ENCODE measurements at places on chromosomes 5 and 9.

GRCh38 chr5:178428341-178429155, 161.6 kb downstream of the COL23A1 start:
- no peak for DNase-seq

DNA sequence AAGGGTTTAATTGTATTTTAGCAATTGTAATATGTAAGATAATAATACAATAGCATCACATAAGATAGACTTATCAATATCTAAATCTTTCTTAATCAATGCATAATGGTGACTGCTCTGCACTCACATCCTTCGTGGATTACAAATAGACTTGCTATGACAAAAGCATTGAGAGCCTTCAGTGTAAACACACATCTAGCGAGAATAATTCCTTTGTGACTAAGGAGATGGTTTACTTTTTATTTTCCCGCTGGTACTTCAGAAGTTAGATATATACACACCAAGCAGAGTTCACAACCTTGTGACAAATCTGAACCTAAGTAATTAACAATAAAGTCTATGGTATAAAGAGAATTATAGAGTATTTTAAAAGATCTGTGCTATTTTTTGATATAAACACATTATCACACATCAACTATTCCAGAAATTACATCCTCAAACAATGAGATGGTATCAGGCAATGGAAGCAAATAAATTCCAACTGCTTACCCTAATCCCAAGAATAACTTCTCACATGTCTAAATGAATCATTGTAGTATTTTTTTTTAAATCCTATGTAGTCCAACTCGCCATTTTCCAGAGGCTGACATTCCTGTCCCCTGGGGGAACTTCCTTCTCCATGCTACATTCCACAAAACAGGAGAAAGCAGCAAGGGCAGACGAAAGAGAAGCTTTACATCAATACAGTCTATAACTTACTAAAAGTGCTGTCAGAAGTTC, 51.2 kb downstream of the MAPKAP1 start:
- DNase-seq = no peak

- DNase-seq = no peak
These were observed 231.3 kb downstream of the ATPSCKMT start for GRCh38 chr5:10018201-10019069.

GRCh38 chr5:158995694-158996173, 104.0 kb downstream of the EBF1 start:
- DNase-seq = no peak

- no peak for DNase-seq
These were observed 322.1 kb upstream of the SLC30A5 start for GRCh38 chr5:68771732-68772131.

DNA sequence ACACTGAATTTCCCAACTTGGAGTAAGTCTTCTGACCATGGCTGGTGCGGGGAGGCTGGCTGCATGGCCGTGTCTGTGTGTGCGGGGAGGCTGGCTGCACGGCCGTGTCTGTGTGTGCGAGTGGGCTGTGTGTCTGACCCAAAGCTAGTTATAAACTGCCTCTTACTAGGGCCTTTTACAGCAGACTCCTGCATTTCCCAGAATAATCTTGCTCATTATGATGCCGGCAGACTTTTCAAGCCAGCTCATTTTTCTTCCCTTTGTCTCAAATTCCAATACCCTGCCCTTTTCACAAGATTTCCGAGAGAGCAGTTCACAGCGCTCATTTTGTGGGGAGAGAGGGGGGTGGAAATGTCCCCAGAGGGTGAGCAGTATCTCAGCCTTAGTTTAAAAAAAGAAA, 470.7 kb upstream of the BRINP1 start:
- no peak for DNase-seq

DNA sequence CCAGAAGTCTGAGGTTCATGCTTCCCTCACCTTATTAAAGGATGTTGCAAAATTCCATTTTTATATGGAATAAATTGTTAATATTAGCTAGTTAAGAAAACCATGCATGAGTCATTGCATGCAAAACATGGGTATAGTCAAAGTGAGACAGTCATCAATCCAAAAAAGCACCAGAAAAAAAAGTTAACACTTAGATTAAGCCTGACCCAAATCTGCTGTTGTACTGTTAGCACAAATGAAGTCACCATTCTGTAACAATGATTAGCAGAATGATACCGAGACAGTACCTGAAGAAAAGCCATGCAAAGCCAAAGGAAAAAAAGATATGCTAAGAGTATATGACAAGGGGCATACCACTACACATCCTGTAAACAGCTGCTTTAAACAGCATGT, 49.5 kb downstream of the PKD2L2 start:
- no peak for DNase-seq

DNA sequence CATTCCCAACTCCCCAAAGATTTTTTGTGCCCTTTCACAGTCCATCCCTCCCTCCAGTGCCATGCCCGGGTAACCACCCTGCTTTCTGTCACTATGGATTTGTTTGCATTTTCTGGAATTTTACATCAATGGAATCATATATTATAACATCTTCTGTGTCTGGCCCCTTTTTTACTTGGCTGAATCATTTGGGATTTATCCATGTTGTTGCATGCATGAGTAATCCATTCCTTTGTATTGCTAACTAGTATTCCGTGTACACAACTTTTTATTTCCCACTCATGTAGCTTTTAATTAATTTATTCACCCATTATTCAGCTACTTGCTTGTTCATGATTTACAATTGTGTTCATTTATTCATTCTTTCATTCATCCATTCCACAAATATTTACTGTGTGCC, 94.1 kb downstream of the FGF18 start:
- no peak for DNase-seq

GRCh38 chr9:113614843-113615648, 151.5 kb downstream of the RGS3 start:
- no peak for DNase-seq

DNA sequence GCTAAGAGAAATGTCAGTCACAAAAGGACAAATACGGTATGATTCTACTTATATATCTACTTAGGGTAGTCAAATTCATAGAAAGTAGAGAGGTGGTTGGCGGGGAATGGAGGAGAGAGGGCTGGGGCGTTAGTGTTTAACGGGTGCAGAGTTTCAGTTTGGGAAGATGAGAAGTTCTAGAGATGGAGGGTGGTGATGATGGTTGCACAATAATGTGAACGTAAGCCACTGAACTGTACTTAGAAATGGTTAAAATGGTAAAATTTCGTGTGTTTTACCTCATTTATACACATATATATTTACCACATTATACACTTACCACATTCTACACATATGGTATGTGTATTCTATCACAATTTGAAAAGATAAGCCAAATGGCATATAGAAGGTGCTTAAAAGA, 35.7 kb downstream of the LSM11 start:
- DNase-seq = no peak

- DNase-seq = no peak
These were observed 30.4 kb upstream of the NKX2-5 start for GRCh38 chr5:173265433-173265832.

DNA sequence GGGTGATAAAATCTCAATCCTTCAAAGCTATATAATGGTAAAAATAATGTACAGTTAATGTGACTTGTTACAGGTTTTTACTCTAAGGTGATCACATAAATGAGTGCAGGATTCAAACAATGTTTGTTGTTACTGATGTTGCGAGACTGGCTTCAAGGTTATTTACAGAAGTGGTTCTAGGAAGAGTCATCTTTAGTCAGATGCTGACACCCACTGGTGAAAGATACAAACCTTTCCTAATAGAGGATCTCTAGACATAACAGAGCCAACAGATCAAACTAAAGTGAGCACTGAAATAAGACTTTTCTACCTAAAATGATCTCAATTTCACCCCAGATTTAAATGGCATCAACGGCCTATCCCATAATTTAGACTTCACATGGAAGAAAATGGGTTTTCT, 20.2 kb downstream of the ARSB start:
- no peak for DNase-seq

GRCh38 chr5:73218552-73219171, 45.7 kb downstream of the TMEM174 start:
- DNase-seq = no peak

- DNase-seq = no peak
These were observed 64.0 kb downstream of the PRRC1 start for GRCh38 chr5:127581450-127581849.

DNA sequence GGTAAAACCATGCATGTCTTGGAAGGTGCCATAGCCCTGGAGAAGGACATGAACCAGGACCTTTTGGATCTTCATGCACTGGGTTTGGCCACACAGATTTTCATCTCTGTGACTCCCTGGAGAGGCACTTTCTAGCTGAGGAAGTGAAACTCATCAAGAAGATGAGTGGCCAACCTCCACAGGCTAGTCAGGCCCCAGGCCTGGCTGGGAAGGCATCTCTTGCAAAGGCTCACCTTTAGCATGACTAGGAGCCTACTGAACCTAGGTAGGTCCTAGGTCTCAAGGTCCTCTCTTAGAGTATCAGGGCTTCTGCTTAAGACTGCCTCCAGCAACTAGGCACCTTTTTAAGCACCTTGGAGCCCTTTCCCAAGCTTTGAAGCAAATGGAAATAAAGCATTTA, 1448.7 kb upstream of the ACO1 start:
- DNase-seq = no peak

GRCh38 chr5:144467792-144468191, 297.1 kb downstream of the KCTD16 start:
- no peak for DNase-seq

DNA sequence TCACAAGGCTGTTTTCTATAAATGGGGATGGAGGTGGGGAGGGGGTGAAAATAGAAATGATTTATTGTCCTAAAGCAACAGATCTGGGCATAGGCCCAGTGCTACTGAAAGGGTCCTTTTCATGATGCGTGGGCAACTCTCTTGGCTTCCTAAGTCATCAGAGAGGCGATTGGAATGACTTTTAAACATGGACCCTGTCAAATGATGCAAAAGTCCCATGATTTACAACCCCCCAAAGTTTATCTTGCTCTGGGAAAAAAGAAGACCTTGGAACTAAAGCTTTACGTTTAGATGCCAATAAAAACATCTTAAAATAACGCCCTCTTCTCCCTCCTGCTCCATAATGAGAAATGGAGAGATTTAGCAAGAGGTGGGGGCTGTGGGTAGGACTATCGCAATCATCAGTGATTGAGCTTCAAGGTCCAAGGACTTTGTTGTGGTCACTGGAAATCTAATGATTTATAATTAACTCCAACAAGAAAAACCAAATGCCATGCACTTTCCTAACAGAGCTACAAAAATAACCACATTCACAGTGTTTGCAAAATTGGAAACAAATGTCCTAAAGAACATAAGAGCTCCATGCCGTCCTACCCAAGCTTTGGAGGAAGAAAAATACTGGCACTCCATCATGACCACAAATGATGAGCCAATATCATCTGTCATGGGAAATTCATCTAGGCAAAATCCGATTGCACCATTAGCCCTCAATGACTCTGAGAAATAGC, 167.5 kb upstream of the CLINT1 start:
- DNase-seq = no peak

- DNase-seq = no peak
These were observed 441.2 kb upstream of the CHD1 start for GRCh38 chr5:99369797-99370593.

GRCh38 chr5:127031147-127031862, 947 bp upstream of the MARCHF3 start:
- peak; percentile 15 for DNase-seq

DNA sequence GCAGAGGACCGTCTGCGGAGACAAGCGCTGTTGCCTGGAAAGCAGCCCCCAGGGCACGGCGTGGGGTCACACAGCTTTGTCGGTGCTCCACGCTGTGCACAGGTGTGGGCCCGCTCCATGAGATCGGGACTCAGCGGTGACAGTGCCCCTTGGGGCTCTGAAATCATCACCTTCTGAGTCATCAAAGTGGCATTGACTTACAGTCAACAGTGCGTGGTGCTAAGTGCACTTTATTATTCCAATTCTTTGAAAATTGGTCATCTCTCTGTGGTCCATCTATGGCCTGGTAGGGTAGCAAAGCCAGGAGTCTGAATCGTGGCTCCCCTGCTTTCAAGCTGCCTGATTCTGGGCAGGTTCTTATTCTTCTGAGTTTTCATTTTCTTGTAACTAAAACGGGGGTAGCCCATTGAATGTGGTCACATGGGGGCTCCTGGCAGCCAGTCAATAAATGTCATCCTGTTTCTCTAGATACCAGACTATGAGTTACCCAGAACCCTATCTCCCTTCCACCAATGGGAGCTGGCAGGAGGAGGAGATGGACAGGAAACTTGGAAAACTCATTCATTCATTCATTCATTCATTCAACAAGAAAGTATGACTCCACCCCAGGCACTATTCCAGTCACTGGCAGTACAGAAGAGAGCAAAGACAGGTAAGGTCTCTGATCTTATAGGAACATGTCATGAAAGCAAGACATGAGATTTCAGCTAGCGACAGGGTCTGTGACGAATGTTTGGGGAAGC, 20.3 kb upstream of the UNC5A start:
- no peak for DNase-seq

- no peak for DNase-seq
These were observed 167.7 kb downstream of the RGS3 start for GRCh38 chr9:113631137-113631765.

GRCh38 chr5:135436951-135437418, 10.2 kb downstream of the DCANP1 start:
- no peak for DNase-seq
